Stimulated activated CD8-positive, alpha-beta memory T cell treated with anti-CD3 and anti-CD28 coated beads, Interleukin-7, amount 100 ng/mL, for 48 hours (primary cell): ENCODE measurements at places on chromosomes 3 and 15.

GRCh38 chr3:184320104-184320445, 5.7 kb downstream of the EIF4G1 start:
- no peak for DNase-seq

DNA sequence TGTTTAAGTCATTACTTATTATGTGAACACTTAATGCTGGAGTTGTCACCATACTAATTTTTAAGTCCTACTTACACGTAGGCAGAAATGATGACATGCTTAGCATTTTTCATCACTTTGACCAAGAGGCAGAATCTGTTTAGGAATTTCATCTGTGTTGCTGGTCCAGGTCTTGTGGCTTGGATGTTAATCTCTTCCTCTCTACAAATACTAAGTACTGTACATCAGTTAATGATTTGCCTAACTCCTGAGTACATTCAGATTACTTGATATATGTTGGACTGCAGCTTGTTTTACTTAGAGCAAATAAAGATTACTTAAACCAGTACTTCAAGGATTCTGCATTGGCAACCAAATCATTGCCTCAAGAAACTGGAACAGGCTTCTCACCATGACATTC, 8.6 kb downstream of the SNRK start:
- no peak for DNase-seq

DNA sequence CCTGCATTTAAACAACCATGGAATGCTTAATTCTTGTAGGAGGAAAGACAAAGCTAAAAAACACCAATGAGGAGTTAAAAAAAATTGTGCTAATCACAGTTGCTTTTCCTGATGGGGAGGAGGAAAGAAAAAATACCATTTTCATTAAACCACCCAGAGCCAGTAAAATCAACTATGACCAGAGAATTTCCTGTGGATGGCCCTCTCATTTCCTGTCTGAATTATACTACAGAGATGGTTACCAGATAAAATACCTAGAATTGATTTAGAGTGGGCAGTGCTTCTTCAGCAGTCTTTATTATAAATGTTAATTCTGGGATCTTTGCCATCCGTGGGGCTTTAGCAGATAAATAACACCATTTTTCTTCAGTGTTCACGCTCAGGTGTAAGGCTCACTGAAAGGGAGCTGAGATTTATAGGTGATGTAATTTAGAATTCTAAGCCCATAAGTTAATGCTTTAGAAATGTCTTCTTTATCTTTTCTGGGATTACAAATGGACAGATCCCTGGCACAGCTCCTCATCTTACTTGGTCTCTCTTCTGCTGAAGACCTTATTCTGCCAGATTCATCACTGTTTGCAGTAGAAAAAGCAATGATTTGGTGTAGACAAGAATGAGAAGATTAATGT, 37.9 kb downstream of the RETNLB start:
- no peak for DNase-seq

DNA sequence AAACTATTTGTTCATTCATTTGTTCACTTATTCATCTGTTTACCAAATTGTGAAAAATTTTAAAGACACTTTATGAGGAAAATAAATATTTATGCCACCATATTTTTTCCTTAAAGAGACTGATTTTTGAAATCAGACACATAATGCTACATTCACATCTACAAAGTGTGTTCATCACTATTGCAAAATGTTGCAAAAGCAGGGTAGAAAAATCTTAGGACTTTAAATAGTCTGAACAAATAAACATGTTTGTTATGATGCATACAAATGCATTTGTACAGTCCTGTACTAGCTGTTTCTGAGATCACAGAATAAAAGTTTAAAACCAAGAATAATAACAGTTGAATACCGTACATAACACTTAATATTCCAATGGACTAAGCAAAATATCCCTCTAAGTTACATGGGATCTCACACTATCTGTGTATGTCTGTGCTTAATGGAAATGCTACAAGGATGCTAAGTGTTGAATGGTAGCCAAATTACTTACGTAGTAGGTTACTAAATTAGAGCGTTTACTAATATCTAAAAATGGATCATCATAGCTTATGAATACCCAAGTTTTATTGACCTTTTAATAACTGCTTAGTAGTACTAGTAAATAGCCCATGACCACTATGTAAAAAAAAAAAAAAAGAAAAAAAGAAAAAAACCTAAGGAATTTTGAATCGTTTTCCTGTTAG, 25.1 kb downstream of the ATP11B start:
- DNase-seq, result no peak

DNA sequence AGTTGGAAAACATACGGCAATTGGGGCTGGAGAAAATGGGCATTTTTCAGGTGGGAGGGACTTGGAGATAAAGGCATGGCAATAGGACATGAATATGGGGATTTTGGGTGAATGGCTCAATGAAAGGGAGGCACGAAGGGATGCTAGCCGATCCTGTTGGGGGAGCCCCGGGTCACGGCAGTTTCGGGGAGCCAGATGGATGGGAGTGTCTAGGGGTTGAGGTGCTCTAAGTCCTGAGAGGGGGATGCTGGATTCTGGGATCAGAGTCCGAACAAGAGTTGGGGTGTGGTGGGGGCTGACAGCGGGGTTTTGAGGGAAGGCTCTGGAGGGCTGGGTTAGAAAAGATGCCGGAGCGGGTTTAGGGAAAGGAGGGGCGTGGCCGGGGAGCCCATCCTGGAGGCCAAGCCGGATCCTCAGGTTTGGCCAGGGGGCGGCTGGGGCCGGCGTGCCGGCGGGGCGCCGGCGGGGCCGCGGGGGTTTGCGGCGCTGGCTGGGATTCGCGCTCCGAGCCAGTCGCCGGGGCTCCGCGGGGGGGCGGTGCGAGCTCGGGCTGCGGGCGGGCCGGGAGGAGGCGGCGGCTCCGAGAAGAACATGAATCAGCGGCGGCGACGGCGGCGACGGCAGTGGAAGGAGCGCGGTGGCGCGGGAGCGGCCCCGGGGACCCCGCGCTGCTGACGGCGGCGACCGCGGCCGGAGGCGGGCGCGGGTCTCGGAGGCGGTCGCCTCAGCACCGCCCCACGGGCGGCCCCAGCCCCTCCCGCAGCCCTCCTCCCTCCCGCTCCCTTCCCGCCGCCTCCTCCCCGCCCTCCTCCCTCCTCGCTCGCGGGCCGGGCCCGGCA, at the start of gene TYRO3:
Gene TYRO3 (plus strand): TSS at position 813 of the 839 bp plus-strand sequence. CDS start 46 bp downstream, outside the sequence.
- peak; percentile 50 for DNase-seq

DNA sequence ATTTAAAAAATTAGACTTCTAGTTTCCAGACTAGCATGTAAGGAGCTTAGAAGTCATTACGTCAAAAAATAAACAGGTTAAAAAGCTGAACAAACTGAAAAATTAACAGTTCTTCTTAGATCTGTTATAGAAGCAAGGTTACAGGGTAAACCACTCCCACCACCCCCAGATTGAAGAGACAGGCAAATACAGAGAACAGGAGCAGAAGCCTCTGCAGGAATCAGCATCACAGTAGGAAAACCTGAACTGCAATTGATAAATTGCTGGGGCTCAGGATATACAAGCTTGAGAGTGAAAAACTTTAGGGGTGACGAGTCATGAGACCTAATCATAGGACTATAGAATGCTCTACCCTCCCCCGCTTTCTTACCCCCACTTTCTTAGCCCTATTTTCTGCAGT, 222.3 kb downstream of the UBE2E2 start:
- no peak for DNase-seq

DNA sequence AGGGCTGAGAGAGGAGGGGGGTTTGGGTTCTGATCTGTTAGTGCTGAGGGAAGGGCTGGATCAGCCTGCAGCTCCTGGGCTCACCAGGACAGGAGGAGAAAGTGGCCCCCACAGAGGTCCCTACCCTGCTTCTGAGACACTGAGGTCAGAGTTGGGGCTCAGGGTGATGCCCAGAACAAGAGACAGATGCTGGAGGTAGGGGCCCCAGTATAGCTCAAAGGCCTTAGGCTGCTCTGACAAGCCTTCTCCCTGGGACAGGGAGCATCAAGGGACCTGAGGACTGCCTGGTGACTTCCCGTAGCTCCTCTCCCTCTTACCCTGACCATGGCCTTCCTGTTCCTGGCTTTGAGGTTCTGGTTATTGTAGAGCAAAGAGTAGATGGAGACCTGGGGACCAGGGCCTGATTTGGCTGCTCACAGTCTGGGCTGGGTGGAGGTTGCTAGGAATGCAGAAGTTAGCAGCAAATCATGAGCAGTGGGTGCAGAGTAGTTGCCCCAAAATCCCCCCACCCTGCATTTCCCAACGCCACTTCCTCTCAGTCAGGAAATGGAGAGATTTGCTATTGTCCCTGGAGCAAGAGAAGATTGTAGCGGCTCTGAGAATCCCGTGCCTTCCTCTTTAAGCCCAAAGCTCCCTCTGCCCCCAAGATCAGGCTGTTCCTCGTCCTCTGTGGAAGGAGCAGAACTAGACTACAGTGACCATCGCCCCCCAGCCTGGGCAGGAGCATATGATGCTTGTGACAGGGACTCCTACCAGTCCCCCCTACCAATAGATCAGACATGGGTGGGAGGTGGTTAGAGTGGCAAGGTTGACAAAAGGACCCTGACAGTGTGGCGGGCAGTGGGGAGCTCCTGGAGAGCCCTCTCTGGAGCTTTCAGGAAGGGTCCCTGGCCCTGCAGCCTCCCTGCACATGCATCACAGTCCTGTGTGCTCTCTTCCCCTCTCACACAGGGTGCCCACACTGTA, 47.4 kb upstream of the SEC22A start:
- no peak for DNase-seq

DNA sequence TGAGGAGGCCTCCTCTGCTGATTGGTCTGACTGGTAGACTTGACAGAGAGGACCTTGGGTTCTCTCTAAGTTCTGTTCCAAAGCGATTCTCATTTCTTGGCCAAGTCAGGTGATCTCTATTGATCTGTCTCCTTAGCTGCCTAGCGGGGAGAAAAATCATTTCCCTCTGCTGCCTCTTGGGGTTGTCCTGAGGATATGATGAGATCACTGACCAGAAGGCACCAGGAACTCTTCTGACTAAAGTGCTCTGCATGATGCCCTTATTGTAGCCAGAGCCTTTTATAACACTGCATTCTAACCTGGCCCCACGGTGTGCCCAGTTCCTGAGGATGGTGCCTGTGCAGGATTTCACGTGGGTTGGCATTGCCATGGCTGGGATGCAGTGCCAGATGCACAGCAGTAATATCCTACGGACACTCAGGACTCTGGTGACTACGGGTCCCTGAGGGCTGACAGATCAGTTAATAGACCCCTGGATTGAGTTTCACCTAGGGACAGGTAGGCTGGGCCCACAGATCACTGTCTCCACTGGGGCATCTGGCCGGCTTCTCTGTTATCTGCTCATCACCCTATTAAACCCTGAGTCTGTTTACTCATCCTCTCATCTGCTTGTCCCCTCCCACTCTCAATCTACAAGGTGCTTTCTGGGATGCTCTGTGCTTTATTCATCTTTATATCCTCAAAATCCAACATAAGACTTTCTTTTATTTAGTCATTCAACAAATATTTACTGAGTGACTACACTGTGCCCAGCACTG, 3.9 kb upstream of the HEG1 start:
- no peak for DNase-seq

- no peak for DNase-seq
These were observed 70.8 kb downstream of the DNAJC13 start for GRCh38 chr3:132488151-132488550.

DNA sequence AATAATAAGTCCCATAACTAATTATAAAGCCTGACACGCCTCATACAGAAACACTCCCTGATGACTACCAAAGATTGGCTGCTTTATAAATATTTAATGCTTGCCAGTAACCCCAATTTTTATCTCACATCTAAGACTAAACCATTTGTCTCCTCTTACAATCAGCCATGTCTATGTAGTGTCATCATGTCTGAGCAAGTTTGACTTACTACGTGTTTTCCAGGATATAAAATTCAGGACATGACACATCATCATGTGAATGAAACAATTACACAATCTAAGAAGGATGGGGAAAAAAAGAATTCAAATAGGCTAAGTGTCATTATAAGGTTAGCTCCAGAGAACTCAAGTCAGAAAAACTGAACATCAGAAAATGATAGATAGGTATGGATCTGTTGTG, 208.7 kb downstream of the MECOM start:
- no peak for DNase-seq

- no peak for DNase-seq
These were observed 23.1 kb downstream of the ZBTB38 start for GRCh38 chr3:141391298-141391990.

DNA sequence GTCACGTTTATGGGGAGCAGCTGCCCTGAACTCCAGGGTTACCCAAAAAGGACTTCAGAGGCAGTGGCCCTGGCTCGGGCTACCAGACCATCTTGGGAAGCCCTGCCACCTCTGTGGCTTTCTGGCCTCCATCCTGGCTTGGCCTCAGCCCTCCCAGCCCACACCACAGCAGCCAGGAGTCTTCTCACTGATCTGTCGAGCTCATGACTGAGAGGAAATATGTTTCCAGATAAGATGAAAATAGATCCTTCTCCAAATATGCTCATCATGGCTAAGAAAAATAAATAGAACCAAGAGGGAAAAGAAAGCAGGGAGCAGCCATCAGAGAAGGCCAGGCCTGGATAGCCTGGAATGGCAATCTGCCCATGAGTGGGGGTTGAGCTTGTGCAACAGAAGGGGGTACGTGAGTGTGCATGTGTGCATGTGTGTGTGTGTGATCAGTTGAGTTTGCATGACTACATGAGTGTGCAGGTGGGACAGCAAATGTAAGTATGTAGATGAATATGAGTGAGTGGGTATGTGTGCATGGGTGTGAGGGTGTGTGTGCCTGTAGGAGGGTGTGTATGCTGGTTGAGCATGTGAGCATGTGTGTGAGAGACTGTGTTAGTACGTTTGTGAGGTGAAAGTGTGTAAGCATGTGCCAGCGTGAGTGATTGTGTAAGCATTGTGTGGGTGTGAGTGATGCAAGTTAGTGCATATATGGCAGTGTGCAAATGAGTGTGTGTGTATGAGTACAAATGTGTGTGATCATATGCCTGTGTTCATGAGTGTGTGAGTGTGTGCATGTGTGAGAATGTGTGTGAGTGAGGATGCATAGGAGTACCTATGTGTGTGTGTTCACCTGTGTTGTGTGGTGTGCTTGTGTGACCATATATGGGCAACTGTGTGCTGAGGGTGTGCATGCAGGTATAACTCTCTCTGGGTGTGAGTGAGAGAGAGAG, 9.9 kb upstream of the RFT1 start:
- no peak for DNase-seq

- no peak for DNase-seq
These were observed 682.6 kb downstream of the ROBO1 start for GRCh38 chr3:79085171-79085570.

DNA sequence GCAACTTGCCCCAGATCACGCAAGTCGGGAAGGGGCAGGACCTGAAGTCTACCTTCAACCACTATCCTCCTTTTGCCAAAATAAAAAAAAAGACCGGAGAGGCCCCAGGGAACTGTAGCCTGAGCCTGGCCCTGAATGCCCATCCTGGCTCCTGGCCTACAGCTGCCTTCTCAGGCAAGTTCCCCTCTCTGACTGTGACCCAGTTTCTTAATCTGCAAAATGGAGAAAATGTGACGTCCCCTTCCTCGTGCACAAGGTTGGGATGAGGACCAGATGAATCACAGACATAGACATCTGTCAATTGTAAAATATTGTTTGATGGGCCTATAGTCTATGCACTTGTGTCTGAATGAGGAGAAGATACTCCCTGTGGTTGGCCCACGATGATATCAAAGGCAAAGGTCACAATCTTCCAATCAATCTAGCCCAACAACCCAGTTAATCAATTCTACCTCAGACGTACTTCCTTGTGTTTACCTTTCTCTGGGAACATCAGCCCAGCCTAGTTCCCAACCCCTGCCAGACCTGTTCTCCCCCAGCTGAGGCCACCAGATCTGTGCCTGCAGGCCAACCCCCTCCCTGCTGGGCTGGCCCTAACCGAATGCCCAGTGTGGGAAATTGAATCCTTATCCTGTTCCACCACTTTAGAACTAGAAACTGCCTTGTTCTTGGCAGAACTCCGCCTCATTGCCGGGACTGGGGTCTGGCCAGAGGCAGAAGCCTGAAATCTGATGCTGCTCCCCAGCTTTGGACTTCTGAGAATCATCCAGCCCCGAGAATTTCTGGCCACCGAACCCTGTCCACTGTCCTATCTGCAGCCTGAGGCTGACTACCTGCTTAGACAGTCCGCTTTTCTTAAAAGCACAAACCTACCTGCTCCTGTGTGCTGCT, 101.8 kb upstream of the LIPC start:
- DNase-seq, result no peak
